ENCODE measurements at places on chromosomes 1 and 21.

GRCh38 chr1:166488327-166488726, 321.5 kb upstream of the FAM78B start:
- no peak for DNase-seq

DNA sequence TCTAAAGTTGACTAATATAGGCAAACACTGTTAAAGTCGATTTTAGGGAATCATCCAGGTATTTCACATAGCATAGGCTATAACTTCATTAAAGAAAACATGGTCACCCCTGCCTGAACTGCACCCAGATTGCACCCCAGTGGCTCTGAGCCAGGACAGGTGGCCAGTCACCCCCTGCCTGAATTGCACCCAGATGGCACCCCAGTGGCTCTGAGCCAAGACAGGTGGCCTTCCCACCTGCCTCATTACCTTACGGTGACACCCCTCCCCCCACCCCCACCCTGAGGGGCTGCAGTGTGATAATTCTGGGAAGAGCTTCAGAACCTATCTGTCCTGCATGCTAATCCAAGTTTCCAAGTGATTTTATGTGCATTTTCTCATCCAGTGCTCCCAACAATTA, 78.9 kb downstream of the DSCAM start:
- no peak for DNase-seq

DNA sequence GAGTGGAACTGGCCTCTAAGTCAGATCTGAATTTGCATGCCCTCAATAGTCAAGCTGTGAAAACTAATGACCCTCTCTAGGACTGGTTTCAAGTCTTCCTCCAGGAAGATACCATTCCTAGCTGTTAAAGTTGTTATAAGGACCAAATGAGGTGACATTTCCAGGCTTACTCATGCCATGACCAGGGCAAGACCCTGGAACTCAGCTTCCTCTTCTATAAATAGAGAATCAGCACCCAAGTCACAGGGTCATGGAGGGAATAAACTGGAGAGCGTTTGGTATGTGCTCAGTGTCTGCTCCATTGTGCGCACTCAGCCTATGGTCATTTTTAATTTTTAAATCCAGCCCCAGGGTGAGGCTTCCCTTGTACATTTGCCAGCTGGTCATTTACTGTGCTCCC, 2.5 kb downstream of the S100A9 start:
- DNase-seq, result no peak

DNA sequence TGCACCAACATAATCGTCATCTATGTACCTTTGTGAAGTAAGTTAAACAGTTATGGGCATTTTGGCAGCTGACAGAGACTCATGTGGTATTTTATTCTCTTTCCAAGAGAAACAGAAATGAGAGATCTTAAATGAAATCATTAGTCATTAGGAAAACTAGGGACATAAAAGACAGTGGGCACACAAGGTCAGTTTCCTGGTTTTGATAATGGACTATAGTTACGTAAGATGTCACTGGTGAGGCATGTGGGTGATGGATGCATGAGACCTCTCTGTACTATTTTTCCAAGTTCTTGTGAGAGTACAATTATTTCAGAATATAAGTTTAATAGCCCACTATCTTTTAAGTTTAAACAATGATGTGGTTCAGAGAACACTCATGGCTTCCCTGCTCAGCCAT, 216.9 kb downstream of the APP start:
- DNase-seq, result no peak

- no peak for DNase-seq
Measured at GRCh38 chr1:157110686-157111085, 11.1 kb upstream of the ETV3L start.
